GM12878 (cell line): ENCODE measurements at places on chromosomes 16 and 17. TPM values are rescaled to one million over a fixed set of nuclear protein-coding genes. Genes with fewer than 3 reads are reported as not detected.

Gene ITGB4
- total RNA-seq: 1.6 and 1.9 TPM in 2 replicates

Gene OGFOD1
- total RNA-seq: 51.6 and 54.4 TPM in 2 replicates

Gene ITGA2B
- 0.29 and 0.51 TPM in 2 replicates for total RNA-seq

- DNase-seq: no peak
- H3K27ac ChIP-seq: no peak overlapping the region
- H3K4me3 ChIP-seq: no peak overlapping the region
- H3K4me1 ChIP-seq: no peaks in the 10 kb centered on the region
Observed at GRCh38 chr17:4009186-4009785, 45.0 kb upstream of the ATP2A3 start.

- DNase-seq: no peak
- H3K27ac ChIP-seq: no peak overlapping the region
- H3K27me3 ChIP-seq: no peaks in the 10 kb centered on the region
Observed at GRCh38 chr17:40372031-40372430, 7.5 kb upstream of the GJD3 start.

- H3K4me3 ChIP-seq: no peak overlapping the region
- H3K4me1 ChIP-seq: peaks cover 4% of the 10 kb centered on the region; the same call in 1 of the 2 replicates
- H3K36me3 ChIP-seq: no peaks in the 10 kb centered on the region
- H3K27me3 ChIP-seq: no peaks in the 10 kb centered on the region
Observed at GRCh38 chr16:66901626-66902025, 17.1 kb downstream of the CDH16 start.

DNA sequence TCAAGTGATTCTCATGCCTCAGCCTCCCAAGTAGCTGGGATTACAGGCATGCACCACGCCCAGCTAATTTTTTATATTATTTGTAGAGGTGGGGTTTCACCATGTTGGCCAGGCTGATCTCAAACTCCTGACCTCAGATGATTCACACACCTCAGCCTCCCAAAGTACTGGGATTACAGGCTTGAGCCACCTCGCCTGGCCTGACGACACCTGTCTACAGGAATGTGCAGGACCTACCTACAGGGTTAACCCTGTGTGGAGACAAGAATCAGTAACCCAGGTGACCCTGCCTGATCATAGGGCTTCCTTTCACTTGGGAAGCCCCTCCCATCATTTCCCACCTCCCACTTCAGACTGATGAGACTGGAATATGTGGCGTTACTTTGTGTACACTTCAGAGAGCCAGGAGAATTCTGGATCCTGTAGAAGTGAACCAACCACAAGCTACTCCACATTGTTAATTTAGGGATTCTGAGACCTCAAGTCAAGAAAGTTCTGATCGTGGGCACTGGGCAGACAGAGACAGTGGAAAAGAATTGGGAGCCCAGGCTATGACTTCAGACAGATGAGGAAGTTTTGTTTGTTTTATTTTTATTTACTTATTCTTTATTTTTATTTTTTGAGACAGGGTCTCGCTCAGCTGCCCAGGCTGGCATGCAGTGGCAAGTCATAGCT lies 5.7 kb upstream of the MILR1 start:
- no peak for DNase-seq
- no peak overlapping the region for H3K4me3 ChIP-seq
- no peaks in the 10 kb centered on the region for H3K27me3 ChIP-seq
- H3K36me3 ChIP-seq: no peaks in the 10 kb centered on the region
- H3K4me1 ChIP-seq: peaks cover 15% of the 10 kb centered on the region

GRCh38 chr16:87331241-87331801 lies 14.1 kb upstream of the C16orf95 start:
- no peak for DNase-seq
- H3K27me3 ChIP-seq: no peaks in the 10 kb centered on the region
- no peaks in the 10 kb centered on the region for H3K4me1 ChIP-seq
- no peak overlapping the region for H3K4me3 ChIP-seq
- no peak overlapping the region for H3K27ac ChIP-seq

- H3K36me3 ChIP-seq: no peaks in the 10 kb centered on the region
- no peak overlapping the region for H3K4me3 ChIP-seq
- no peak overlapping the region for H3K27ac ChIP-seq
- no peaks in the 10 kb centered on the region; the same call in 1 of the 2 replicates for H3K27me3 ChIP-seq
- no peak for DNase-seq
Observed at GRCh38 chr17:21517538-21518293, 141.6 kb downstream of the KCNJ12 start.

GRCh38 chr16:11107780-11108465 lies 148.1 kb downstream of the SOCS1 start:
- no peak overlapping the region for H3K27ac ChIP-seq
- H3K4me3 ChIP-seq: no peak overlapping the region
- H3K4me1 ChIP-seq: peaks cover 27% of the 10 kb centered on the region
- DNase-seq: no peak
- H3K36me3 ChIP-seq: peaks cover 3% of the 10 kb centered on the region
